ENCODE measurements at places on chromosomes 6 and 20.

GRCh38 chr6:75748743-75749538 lies at the start of gene MYO6:
Gene MYO6 (plus strand): TSS chr6:75749239. CDS start chr6:75817548, 68,309 bp downstream.
- DNase-seq: peak; percentile 71

DNA sequence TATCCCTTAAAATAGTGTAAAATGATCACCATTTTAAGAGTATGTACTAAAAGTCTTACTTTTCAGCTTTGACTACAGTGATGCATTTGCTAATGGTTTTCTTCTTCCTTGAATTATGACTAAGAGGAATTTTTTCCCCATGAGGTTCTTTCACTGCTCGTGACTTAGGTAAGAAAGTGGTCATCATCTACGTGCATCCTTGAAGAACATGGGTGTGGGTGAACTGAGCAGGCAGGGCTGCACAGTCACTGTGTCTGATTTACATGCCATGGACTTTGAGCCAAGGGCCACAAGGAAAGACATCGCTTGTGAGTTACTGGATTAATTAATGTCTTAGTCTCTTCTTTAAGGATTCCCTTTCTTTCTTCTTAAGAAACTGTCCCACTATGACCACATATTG lies 33.3 kb downstream of the NQO2 start:
- DNase-seq: no peak

DNA sequence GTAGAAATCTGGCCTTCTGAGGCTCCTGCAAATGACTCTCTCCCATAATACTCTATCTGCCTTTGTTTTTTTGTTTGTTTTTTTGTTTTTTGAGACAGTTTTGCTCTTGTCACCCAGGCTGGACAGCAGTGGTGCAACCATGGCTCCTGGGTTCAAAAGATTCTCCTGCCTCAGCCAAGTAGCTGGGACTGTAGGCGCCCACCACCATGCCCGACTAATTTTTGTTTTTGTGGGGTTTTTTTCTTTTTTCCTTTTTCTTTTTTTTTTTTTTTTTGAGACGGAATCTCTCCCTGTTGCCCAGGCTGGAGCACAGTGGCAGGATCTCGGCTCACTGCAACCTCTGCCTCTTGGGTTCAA lies 16.6 kb upstream of the STK38 start:
- no peak for DNase-seq

- DNase-seq: no peak
These were observed 802.0 kb downstream of the C6orf118 start for GRCh38 chr6:164507206-164507940.

DNA sequence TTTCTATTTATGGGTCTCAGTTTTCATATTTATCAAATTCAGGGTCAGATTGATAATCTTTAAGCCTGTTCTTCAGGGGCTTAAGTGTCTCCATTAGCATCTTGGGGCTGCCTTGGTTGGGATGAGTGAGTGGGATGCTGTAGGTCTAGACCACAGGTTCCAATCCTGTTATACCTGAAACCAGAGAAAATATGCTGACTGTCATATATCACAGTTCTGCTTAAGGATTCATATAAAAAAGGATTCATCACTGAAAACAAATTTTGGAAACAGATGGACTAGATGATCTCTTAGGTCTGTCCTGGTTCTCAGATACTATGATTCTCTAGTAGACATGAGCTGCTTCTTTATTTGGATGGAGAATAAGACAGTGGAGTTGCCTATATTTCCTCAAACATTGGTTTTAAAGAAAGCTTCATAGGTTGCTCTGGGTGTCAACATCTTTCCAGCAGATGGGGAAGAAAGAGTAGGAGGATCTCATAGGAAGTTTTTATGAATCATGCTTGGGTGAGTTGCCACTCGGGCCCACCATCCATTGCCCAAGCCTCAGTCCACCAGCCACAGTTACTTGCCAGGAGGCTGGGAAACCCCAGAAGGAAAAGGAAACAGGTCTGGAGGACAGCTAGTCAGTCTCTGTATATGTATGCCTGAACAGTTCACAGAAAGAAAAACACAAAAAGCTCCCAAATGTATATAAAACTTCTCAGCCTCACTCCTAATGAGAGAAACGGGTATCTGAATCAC lies 42.9 kb upstream of the MAP7 start:
- DNase-seq: no peak

GRCh38 chr6:99253271-99253670 lies 96.2 kb downstream of the FAXC start:
- no peak for DNase-seq

DNA sequence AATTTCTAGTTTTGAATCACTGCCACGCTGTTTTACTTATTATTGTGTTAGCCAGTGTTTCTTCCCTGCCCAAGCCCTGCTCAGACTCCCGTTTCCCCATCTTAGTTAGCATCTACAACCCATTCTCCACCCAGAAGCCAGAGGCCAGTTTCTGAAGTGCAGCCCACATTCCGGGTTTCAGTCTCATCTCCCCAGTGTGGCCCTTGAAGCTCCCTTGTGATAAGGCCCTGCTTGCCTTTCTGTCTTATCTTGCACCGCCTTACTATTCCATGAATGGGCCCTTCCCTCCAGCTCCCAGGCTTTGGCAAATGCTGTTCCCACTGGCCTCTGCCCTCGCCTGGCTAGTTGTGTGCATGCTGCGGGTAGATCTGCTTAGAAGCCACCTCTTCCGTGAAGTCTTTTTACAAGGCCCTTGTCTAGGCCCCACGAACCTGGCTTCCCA lies 41.1 kb downstream of the TOX2 start:
- DNase-seq: no peak

DNA sequence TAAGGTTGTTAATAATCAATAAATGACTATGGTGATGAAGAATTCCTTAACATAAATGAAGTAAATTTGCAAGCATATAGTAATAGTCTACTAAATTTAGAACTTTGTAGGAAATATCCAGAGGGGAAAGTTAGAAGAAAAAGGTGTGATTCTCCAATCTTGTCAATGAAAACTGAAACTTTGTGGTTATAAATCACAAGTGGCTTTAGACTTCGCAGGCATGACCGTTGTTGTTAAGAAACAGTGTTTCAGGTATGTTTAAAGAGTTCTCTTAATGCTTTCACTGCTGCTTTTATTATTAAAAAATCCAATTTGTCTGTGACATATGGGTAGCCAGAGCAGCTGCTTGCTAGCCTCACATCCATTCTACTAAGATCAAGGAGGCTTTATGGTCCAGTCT lies 475.6 kb upstream of the ADGRB3 start:
- no peak for DNase-seq

DNA sequence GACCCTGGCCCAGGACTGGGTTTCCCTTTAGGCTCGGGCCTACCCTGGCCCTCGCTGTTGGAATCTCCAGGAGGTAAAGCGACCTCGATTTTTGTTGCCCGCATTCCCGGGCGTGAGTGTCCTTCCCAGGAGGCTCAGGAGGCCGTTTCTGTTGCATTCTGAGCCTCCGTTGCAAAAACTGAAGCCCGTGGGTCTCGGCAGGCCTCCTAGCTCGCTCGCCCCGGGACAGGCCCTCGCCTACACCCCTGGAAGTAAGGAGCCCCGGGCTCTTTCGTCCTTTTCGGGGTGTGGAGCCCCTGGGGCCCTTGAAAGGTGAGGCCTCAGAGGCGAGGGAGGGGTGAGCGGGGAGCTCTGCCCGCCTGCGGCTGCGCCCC lies 2.3 kb downstream of the NR2E1 start:
- DNase-seq: no peak

DNA sequence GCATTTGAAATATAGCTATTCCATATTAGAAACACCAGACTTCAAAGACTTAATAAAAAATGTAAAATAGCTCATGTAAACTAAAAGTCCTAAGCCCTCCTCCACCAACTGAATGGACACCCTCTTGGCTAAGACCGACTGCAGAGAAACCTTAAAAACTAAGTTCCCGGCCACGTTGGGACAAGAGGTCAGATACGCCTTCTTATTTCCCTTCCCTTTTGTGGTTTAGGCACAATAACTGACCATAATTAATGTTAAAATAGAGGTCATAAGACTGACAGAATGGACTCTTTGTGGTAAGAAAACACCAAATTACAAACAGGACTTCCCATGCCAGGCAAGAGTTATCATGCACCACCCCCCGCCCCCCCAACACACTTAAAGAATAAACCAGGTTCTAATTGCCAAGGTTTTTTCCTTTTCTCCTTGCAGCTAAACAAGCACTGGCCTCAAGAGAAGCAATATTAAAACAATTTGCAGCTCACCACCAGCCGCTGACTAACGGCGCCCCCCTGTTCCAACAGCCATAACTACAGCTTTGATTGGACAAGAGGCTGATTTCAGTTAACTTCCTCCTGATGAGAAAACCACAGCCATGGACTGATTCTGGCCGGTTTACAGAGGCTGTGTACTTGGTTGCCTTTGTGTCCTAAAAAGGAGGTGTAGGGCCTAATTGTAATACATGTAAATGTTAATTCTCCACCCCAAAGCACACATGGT lies 10.7 kb upstream of the LAMP5 start:
- DNase-seq: peak; percentile 32

- no peak for DNase-seq
These were observed 219.9 kb downstream of the HDGFL1 start for GRCh38 chr6:22789315-22789714.

- DNase-seq: peak; percentile 47
These were observed 1.1 kb upstream of the TMEM74B start for GRCh38 chr20:1185790-1186334.

DNA sequence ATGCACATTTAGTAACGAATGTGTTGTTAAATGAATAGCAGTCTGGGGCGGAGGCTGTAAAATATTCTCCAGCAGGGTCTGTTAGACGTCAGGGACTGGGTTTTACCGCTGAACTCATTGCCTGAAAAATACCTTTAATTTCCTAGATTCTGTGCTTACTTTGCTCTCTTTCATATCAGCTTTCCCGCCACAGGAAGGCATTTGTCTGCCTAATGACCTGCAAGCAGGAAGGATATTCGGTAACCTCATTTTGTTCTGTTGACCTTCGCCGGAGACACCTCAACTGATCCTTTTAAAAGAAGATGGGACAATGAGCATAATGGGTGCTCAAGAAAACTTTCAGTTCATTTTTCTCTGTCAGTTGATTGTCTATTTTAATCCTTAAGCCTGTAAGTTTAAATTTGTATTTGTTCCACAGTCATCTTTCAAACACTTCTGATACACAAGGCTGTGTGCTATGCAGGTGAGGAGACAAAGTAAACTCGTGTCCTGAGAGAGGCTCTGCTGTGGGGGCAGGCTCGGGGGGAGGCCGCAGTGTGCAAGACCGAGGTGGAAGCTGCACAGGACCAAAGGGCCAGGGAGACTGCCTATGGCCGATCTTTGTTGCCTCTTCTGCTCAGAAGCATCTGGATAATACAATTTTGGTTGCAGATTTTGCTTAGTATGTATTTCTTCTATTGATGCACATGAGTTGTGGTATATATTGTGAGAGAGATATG lies 27.4 kb upstream of the SIM1 start:
- DNase-seq: no peak

- no peak for DNase-seq
These were observed 60.4 kb downstream of the TPD52L1 start for GRCh38 chr6:125213939-125214338.

DNA sequence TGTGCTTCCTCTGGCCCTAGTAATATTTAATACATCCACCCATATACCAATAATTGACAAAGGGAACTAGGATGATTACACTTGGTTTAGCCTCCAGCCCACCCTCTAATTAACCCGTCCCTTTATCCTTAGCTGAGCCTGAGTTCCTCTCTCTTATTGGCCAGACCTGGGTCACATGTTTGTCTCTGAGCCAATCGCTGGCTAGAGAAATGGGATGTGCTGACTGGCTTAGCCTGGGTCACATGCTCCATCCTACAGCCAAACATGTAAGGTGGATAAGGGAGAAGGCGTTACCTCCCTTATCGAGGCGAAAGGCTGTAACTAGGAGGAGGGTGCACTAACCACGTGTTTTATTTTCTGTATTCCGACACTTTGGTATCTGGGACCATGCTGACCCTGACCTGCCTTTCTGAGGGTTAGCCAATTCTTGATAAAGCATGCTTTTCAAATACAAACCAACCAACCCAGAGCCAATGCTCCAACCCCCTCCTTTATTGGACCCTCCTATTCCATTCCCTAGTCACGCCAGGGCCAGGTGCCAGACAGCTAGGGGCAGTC lies 262.7 kb downstream of the PREX1 start:
- DNase-seq: no peak

DNA sequence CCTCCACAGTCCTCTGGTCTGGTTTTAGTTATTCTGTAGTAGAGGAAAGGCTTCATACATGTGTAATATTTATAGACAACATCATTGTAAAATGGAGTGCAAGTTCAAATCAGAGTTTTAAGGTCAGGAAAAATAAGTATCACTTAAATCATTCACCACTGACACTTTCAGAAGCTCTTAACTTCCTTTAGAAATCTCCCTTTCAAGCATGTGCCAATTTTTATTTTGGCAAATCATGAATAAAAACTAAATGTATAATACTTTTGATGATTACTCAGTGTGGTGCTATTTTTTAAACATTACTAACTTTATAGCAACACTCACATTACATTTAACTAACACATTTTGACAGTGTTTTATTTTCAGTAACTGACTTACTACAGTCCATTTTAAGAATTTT lies 112.2 kb downstream of the OGFRL1 start:
- DNase-seq: no peak

- DNase-seq: no peak
These were observed 94.4 kb downstream of the OTOR start for GRCh38 chr20:16842486-16843120.

GRCh38 chr6:69368613-69369012 lies 428.2 kb downstream of the LMBRD1 start:
- DNase-seq: no peak

- DNase-seq: no peak
These were observed 13.9 kb upstream of the SULF2 start for GRCh38 chr20:47799116-47799715.

DNA sequence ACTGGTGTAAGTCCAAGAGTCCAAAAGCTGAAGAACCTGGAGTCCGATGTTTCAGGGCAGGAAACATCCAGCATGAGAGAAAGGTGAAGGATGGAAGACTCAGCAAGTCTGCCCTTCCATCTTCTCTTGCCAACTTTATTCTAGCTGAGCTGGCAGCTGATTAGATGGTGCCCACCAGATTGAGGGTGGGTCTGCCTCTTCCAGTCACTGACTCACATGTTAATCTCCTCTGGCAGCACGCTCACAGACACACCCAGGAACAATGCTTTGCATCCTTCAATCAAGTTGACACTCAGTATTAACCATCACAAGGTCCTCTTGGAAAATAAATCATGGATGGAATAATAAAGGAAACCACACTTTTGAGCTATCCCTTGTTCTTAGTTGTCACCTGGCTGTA lies 121.2 kb downstream of the MAP3K7 start:
- DNase-seq: no peak

DNA sequence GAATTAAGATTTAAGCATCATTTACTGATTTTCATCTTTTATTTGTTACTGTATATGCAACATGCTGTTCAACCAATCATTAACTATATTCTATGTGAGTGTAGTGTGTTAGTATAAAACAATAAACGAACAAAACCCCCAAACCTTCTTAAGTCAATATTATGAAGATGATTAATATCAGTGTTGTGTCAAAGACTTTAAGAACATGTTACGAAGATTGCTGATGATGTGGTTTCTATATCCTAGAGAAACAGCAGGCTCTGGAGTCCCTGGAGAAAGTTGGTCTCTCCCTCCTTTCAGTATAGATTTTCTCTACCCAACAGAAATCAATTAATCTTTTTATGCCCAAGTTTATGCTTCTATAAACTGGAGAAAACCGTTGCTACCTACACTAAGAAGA lies 393.8 kb upstream of the HSF2 start:
- DNase-seq: no peak
